ENCODE measurements at places on chromosomes 5 and 9.
A peak's percentile ranks its signal among the peaks of the same experiment; 100 is the strongest.

DNA sequence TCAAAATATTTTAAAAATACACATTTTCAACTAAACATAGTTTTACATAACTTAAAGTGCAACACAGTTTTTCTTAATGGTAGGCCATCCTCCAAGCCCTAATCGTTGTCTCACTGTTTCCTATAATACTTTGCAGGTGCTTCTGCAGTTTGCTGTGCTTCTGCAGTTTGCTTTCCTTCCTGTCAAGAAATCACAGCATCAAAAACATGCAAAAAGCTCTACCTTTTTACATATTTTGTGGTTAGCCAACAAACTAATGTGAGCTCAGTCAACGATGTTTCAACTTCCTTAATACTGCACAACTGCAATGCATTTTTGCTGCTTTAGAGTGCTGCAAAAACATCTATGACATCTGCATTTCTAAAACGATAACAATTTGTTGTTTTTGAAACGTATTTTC lies 25.2 kb downstream of the EMB start:
- DNase-seq, result peak; percentile 69

GRCh38 chr5:137659209-137659608 lies 76.7 kb downstream of the KLHL3 start:
- DNase-seq, result no peak

- no peak for DNase-seq
Measured at GRCh38 chr9:125810161-125810560, 63.0 kb downstream of the PBX3 start.

DNA sequence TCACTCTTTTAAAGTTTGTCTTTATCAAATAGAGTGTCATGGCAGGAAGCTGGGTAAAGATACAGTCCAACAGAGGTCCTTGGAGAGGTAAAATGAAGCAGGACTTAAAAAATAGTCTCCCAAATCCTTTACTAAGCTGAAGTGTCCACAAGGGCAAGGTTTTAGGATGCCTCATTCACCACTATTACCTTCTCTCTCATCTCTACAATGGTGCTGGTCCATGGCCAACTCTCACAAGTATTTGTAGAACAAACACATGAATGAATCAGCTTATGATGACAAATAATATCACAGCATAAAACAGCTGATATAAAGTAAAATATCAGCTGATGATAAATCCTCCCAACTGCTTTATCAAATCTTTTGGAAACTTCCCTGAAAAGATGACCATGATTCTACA lies 162.3 kb upstream of the ZNF462 start:
- DNase-seq, result no peak

DNA sequence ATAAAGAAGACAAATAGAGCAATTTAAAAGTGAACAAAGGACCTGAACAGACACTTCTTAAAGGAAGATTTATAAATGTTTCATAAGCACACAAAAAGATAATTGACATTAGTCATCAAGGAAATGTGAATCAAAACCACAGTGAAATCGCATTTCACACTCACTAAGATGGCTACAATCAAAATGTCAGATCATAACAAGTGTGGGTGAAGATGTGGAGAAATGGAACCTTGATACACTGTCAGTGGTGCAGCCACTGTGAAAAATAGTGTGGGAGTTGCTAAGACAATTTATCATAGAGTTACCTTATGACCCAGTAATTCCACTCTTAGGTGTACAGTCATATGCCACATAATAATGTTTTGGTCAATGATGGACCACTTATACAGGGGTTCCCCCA lies 54.5 kb upstream of the HTR4 start:
- no peak for DNase-seq

DNA sequence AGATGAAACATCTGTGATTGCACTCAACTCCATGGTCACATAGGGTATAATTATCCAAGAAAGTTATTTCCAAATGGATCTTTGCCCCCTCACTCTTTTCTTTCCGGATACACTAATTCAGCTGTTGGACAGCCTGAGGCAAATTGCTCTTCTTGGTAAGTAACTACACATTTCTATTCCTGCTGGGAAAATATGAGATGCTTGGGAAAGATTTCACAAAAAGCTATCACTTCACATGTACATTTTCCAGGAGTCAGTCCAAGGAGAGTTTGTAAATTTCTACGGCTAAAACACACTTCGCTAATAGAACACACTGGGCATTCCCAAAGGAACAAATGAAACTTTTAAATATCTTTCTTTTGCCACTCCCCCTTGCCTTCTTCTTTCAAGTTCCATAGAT lies 123.0 kb upstream of the GRIA1 start:
- no peak for DNase-seq

GRCh38 chr9:116899337-116900006 lies 212.4 kb downstream of the TRIM32 start:
- DNase-seq, result no peak

DNA sequence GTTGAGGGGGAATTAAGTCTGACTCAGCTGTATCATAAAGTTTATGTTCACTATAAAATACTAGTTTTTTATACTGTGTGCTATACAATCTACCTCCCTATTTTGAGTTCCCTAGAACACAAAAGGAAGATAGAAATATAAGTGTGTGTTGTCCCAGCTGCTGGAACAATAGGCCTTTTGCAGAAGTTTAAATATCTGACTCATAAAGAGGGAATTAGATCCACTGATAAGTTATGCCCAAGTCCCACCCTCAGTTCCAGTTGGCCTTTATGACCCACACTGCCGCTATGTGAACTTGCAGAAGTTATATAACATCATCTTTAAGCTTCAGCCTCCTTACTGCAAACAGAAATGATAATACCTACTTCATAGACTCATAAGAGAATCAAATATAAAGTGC lies 88.5 kb upstream of the DAB2 start:
- DNase-seq, result no peak

- no peak for DNase-seq
Measured at GRCh38 chr5:174188295-174188694, 142.8 kb downstream of the NSG2 start.

- DNase-seq, result no peak
Measured at GRCh38 chr9:82375041-82375440, 386.5 kb downstream of the SPATA31D1 start.

DNA sequence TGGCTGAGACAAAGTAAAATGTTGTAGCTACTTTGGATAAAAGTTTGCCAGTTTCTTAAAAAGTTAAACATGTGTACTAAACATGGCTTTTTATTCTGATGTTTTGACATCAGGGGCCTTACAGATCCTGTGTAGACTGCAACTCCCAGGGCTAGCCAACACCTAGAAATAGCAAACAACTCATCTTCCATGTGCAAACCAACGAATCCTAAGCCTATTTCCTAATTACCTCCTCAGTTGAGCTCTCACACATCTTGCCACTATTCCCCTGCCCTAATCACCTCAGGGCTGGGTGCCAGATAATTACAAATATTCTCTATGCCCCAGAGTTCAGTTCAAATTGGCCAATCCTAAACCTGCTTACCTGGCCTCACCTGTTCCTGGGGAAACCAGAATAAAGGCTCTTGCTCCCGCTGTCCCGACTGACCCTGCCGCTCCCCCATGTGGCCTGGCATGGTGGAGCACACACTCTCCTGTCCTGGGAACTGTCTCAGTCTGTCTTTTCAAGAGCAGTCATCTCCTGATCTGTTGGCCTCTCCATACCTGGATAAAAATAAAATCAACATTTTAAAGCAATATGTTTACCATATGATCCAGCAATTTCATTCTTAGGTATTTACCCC lies 37.1 kb upstream of the FAM169A start:
- DNase-seq, result peak; percentile 3

GRCh38 chr5:149153193-149153750 lies 12.0 kb downstream of the ABLIM3 start:
- DNase-seq, result no peak

DNA sequence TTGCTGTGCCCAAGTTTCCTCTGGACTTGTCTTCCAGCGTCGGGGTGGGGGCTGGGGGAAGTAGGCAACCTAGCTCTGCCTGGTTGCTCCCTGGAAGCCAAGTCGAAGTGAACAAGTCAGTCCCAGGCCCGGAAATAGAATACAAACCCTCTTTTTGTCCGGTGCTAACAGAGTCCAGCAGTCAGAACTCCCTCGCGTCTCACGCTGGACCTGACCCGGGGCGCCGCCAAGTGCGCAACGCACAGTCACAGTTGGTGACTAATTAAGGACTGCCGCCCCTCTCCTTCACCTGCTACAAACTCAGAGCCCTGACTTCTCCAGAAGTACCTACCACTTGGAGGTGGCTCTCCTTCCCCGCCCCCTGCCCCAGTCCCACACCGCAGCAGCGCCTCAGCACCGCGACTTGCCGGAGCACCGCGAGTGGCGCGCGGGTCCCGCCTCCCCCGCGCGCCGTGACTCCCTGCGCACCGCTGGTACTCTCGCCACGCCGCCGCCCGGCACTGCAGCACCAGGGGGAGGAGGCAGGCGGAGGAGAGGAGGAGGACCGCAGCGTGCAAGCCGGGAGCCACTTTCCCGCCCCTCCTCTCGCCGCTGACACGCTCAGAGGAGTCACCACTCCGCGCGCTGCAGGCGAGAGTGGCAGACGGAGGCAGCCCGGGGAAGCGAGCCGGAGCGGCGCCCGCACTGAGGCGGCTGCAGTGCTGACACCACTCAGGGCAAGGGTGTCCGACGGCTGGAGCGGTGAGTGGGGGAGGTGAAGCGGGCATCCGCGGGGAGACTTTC lies at the start of gene SV2C:
SV2C (plus strand) TSS at position 612 of the 783 bp plus-strand sequence. CDS start 48,368 bp downstream, outside the sequence.
- no peak for DNase-seq

DNA sequence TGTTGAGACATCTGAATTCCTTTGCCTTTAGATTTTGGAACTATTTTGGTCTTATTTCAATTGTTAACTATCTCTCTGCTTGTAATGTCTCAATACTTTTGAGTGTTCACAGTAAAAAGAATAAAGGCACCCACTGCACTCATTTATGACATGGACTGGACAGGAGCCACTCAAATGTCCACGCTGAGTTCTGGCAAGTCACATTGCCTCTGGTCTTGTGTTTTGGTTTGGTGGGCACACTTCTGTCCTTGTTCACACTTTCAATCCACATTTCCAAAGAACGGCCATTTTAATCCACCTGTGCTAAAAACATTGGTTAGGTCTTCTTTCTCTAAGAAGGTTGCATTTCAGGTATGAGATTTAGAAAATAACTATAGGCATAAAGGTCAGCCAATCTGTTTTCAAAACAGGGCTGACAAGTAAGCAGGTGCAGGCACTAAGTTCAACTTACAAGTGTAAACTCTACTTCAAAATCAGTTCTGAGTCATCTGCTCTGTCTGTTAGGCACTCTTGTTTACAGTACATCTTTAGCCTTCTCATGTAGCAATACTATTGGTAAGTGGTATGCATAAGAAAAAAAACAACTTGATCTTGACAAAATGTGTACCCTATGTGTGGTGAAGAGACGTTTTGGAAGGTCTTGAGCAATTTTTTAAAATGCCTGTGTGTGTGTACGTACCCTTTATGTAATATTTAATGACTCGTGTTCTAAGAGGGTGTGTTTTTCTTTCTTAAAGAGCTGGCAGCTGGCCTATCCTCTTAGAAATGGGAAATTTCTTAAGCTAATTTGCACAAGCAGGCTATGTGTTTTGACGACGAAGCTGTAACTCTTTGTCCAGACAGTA lies 31.5 kb upstream of the ZFAND5 start:
- DNase-seq, result no peak

- DNase-seq, result no peak
Measured at GRCh38 chr9:607417-607816, 234.1 kb upstream of the DMRT1 start.

DNA sequence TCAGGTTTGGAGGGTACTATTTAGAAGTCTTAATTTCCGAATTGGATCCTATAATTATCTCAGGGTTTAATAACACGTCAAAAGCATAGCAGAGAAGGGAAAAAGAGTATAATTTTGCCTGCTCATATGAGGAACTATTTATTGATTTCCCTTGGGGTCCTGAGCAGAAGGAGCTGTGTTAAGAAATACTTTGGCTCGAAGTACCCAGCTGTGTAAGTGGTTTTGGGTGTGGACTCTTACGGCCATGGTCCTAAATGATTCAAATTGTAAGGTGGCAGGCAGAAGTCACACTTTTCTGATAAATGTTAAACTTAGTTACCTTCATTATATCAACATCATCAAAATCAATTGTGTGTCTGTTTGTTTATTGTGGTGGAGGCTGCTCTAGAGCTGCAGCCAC lies 190.4 kb downstream of the MTRR start:
- no peak for DNase-seq

GRCh38 chr9:12859704-12860251 lies 85.0 kb downstream of the LURAP1L start:
- no peak for DNase-seq

GRCh38 chr9:129383019-129383560 lies 205.0 kb upstream of the IER5L start:
- DNase-seq, result no peak

DNA sequence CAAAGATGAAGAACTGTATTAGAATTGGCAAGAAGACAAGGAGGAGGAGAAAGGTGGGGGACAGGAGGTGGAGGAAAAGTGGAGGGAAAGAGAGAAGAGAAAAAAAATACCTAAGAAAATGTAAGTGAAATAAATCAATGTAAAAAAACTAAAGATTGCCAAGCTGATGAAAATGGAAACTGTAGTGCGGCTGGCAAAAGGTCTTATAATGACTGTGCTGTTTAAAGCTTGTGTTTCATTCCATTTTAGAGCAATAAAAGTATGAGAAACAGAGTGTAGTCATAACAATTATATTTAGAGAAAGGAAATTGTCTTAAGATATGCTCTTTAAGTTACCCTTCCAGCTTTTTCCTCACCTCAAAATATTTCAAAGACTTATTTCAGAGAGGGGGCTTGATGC lies 670.5 kb upstream of the SEMA6A start:
- DNase-seq, result no peak

GRCh38 chr9:77798140-77798539 lies 150.0 kb upstream of the GNA14 start:
- DNase-seq, result no peak

DNA sequence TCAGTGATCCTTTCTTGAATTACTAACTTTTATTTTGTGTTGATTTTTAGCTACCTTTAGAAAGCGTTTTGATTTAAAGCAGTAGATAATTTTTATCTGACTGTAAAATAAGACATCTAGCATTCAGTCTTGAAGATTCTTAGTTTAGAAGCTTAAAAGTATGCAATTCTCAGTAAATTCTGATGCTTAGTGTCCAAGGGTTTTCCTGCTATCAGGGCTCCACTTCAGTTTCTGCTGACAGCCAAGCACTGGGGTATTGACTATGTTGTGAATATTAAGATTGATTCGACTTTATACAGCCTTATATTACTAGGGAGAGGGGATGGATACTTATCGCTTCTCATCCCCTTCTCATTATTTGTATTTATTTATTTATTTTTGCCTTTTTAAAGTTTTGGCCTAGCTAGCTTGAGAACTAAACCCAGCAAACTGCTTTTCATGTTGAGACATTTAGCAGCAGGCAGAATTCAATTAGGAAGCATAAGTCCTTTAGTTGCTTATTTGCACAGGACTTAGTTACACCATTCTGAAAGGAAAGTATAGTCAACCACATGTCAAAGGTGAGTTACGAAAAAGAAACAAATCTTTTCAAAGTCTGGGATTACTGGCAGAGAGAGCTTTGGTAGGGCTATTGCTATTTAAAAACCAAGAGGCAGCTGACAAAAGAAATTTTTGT lies 2.9 kb downstream of the PBX3 start:
- DNase-seq, result no peak

Data from CD4-positive, alpha-beta T cell treated with Interferon alpha-2 for 1 hour (primary cell).